ENCODE measurements at places on chromosomes 2 and 18.

- DNase-seq = no peak
Measured at GRCh38 chr2:219939647-219940046, 312.2 kb downstream of the SLC4A3 start.

DNA sequence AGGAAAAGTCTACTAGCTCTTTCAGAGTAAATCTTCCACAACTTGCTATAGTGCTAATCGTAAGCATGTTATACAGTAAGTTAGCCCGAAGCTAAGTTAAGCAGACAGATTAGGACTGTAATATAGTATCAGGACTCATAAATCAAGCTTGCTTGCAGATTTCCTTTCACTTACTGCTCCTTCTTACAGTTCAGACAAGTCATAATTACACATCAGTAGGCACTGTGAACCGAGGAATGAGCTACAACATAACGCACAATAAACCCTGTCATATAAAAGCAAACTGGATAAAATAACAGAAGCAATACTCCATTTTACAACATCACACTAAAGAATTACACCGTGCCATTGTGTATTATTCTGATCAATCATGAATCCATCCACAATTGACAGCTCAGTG, 832.6 kb upstream of the ZEB2 start:
- no peak for DNase-seq

GRCh38 chr2:105373895-105374401, 24.9 kb downstream of the FHL2 start:
- DNase-seq = no peak

DNA sequence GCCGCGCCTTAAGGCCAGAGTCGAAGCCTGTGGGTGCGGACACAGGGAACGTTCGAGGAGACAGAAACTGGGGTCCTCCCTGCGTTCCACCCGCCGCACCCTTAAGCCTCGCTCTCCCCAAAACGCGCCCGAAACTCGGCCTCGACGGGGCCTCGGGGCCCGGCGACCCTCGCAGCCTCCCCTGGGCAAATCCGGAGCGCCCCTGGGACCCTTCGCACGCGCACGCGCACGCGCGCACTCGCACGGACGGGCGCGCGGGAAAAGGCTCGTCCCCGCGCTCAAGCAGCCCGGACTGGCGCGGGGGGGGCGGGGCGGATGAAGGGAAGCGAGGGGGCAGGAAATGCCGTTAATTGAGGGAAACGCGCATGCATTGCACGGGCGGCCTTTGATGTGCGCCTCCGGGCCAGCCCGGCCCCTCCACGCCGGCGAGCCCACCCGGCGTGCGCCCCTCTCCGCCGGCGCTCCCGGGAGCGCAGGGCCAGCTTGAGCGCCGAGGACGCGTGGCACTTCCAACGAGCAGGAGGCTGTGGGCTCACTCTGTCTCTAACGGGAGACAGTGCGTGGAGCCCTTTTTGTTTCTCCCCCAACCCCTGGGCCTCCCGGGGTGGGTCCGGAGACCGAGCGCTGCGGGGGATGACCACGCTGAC, 5.4 kb upstream of the SALL3 start:
- no peak for DNase-seq

DNA sequence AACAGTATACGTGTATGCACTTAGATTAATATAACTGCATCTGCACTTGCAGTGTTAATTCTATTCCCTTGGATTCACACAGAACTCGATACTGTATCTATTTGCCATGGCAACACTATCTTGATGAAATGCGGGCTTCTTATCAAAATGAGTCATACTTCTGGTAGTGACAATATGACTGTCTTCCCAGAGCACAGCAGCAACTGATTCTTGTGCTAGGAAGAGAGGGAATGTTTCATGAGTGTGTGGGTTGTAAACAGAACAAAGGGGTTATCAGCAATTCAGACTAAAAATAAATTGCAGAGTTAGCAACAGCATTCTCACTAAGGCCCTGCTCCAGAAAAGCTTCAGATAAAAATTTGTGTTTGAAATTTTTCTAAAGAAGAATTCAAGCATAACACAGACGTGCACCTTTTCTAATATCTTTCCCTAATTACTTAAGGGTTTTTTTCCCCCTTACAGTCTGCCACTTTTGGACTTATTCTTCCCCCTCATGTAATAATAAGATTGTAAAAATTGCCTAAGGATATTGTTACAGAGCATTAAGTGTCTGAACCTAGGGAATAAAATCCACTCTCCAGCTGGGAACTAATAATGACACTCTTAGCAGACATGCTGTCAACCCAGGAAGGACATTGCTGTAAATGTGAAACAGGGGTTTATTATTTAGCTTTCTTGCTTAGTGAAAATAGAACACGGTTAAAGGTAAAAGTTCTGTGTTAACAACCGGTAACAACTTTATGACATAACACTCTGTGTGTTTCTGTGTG, 99.9 kb upstream of the SLC38A11 start:
- no peak for DNase-seq

- no peak for DNase-seq
Measured at GRCh38 chr18:56959120-56959519, 187.8 kb upstream of the BOD1L2 start.

GRCh38 chr2:60708630-60709320, 47.3 kb upstream of the PAPOLG start:
- DNase-seq = no peak

- DNase-seq = no peak
Measured at GRCh38 chr2:69785358-69785757, 43.4 kb downstream of the ANXA4 start.
